ENCODE measurements at places on chromosomes 16 and 17. TPM values are rescaled to one million over a fixed set of nuclear protein-coding genes. Genes with fewer than 3 reads are reported as not detected.

CNTROB gene
- total RNA-seq = 36.6 TPM

COX10 gene
- total RNA-seq = 21.3 TPM

ABCA9 gene
- total RNA-seq = under 0.01 TPM

NPIPB6 gene
- total RNA-seq = 1.1 TPM

GH2 gene
- not detected for total RNA-seq

CD300H gene
- total RNA-seq = 0.27 TPM

CTNS gene
- 19.1 TPM for total RNA-seq

GOT2 gene
- total RNA-seq = 21.8 TPM

DOC2B gene
- total RNA-seq = 1.1 TPM

PDE6G gene
- 14.8 TPM for total RNA-seq

GJD3 gene
- total RNA-seq = 0.27 TPM

ADORA2B gene
- total RNA-seq = 11.6 TPM

PRDM7 gene
- not detected for total RNA-seq

CDH16 gene
- not detected for total RNA-seq

MT4 gene
- not detected for total RNA-seq

CD300A gene
- total RNA-seq = 52.0 TPM

All from hematopoietic multipotent progenitor cell (in vitro differentiated cells).